ENCODE measurements at places on chromosomes 7 and 10.

DNA sequence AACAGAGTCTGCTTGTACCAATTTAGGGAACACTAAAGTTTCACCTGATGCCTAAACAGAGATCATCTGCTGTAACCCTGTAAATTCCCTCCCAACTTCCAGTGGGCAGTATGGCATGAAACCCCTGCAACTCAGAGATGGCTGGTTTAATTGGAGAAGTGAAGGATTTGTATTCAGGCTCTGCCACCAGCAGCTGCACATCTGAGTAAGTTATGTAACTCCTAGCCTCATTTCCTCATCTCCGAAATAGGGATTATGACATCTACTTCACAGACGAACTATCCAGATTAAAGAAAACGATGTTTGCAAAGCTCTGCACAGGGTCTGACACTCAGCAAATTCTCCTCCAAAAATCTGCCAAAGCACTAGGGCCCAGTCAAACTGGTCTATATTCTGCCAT lies 493.0 kb downstream of the KCNMA1 start:
- no peak for DNase-seq

DNA sequence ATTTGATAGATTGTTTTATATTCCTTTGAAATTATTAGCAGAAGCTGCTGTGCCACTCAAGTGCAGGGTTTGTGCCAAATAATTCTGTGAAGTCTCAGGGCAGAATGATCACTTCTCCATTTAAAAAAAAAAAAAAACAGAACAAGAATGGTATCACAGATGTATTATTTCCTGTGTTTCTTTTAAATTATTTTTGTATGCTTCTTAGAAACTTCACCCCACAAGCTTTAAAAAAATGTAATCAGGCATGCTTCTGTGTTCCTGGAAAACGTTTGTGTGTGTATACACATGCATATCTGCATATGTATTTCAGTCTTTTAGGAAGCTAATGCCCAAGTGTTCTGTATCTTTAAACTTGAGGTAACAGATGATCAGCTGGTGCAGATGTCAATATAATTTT lies 6.3 kb upstream of the CD36 start:
- DNase-seq: no peak

DNA sequence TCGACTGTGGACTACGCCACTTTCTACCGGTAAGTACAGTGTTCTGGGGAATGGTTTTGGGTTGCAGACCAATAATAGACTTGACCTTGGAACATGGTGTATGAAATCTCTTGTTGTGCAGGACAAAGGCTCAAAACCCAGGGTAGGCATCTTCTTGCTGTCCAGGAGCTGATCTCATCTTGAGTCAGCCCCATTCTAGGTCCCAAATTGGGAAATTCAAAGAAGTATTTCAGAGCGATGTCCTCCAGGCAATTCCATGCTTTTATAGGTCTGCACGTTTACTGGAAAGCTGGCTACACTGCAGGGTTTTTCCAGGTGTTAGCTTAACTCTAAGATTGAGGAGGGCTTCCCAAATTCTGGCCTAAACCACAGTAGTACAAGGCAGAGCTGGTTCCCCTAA lies 180.7 kb downstream of the BMPER start:
- no peak for DNase-seq

DNA sequence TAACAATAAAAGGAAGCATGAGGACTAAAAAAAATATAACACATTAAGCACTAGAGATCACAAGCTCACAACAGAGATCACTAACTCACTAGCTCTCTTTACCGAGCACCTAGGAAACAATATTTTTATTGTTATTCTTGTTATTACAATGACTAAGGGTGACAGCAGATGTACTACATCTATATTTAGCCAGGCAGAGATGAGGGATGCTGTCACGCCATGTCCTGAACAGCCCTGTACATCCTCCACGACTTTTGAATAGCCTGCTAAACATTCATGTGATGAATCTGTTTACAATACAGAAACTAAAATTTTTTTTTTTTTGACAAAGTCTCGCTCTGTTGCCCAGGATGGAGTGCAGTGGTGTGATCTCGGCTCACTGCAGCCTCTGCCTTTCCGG lies 22.7 kb downstream of the FAM133B start:
- no peak for DNase-seq

DNA sequence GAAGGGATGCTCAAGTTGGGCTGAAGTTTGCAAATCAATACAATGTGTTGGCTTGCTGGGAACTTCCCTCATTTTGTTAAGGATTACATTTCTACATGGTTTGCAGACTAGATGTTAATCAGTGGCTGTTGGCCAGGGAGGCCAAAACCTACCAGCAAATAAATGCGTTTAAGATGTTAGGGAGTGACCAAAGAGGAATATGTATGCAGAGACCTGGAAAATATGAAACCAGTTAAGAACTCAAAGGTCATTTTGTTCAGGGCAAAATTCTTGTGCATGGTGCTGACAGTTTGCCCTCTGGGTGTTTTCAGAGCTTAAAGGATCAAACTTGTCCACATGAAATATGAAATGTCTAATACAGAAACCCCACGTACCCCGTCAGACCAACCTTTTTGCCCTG lies 30.3 kb downstream of the GATA3 start:
- no peak for DNase-seq
